Immature natural killer cell (primary cell): ENCODE measurements at places on chromosomes 5 and 9. TPM values are rescaled to one million over a fixed set of nuclear protein-coding genes. Genes with fewer than 3 reads are reported as not detected.
A peak's percentile ranks its signal among the peaks of the same experiment; 100 is the strongest.

The DDX4 gene
- not detected for polyA plus RNA-seq

DNA sequence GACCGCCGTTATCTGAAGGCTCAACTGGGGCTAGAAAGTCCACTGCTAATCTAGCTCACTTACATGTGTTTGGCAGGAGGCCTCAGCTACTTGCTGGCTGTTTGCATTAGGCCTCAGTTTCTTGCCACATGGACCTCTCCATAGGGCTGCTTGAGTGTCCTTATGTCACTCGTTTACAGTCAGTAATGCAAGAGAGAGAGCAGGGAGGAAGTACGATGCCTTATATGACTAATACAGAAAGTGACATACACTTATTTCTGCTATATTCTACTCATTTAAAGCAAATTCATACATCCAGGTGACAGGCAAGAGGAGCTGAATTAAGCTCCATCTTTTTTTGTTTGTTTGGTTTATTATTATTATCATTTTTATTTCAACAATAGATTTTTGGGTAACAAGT lies 179.6 kb downstream of the LURAP1L start:
- H3K4me3 ChIP-seq: no peak overlapping the region
- DNase-seq: no peak
- no peak overlapping the region for H3K27ac ChIP-seq
- no peaks in the 10 kb centered on the region for H3K27me3 ChIP-seq

The FGF18 gene
- not detected for polyA plus RNA-seq

GRCh38 chr9:2595973-2596372 lies 25.6 kb upstream of the VLDLR start:
- no peaks in the 10 kb centered on the region for H3K4me1 ChIP-seq
- H3K36me3 ChIP-seq: peaks cover 4% of the 10 kb centered on the region
- no peak for DNase-seq
- no peak overlapping the region for H3K4me3 ChIP-seq
- peaks cover 4% of the 10 kb centered on the region for H3K27me3 ChIP-seq

- no peak overlapping the region for H3K27ac ChIP-seq
- H3K4me1 ChIP-seq: no peaks in the 10 kb centered on the region
- no peaks in the 10 kb centered on the region for H3K36me3 ChIP-seq
- DNase-seq: no peak
- no peak overlapping the region for H3K4me3 ChIP-seq
- peaks cover 2% of the 10 kb centered on the region for H3K27me3 ChIP-seq
These were observed 261.4 kb upstream of the KLF4 start for GRCh38 chr9:107750741-107751566.

The SPATA31D4 gene
- polyA plus RNA-seq: not detected

The PCBD2 gene
- polyA plus RNA-seq: 2.8 TPM

The EQTN gene
- not detected for polyA plus RNA-seq

The DNAJA1 gene
- polyA plus RNA-seq: 95.2 TPM

- no peaks in the 10 kb centered on the region for H3K36me3 ChIP-seq
- H3K27me3 ChIP-seq: peaks cover 21% of the 10 kb centered on the region
- no peak overlapping the region for H3K27ac ChIP-seq
These were observed 13.5 kb downstream of the BTNL9 start for GRCh38 chr5:181053488-181054121.

DNA sequence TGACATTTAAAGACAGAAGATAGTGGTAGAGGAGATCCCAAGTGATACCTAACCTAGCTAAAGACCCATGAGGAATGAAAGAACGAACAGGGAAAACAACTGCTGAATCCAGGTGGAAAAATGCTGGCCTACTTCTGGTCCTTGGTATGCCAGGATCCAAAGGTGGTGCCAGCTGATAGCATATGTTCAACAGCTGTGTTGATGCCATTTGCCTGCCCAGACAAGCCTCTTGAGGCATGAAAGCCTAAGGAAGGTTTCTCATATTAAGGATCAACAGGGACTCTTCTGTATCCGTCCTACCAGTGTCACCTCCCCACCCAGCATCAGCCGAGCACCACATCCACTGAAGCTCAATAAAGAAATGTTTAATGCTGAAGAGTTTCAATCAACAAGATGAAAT lies 225.7 kb upstream of the DMRT1 start:
- H3K4me3 ChIP-seq: no peak overlapping the region
- H3K27me3 ChIP-seq: no peaks in the 10 kb centered on the region
- no peaks in the 10 kb centered on the region for H3K36me3 ChIP-seq
- peaks cover 11% of the 10 kb centered on the region for H3K4me1 ChIP-seq
- H3K27ac ChIP-seq: no peak overlapping the region

- H3K27ac ChIP-seq: peak overlapping the region; percentile 86
- H3K36me3 ChIP-seq: peaks cover 14% of the 10 kb centered on the region
- peaks cover 29% of the 10 kb centered on the region for H3K4me1 ChIP-seq
- no peaks in the 10 kb centered on the region for H3K27me3 ChIP-seq
- no peak for DNase-seq
These were observed 48.8 kb downstream of the POC5 start for GRCh38 chr5:75668445-75668844.

The C1QTNF2 gene
- not detected for polyA plus RNA-seq

DNA sequence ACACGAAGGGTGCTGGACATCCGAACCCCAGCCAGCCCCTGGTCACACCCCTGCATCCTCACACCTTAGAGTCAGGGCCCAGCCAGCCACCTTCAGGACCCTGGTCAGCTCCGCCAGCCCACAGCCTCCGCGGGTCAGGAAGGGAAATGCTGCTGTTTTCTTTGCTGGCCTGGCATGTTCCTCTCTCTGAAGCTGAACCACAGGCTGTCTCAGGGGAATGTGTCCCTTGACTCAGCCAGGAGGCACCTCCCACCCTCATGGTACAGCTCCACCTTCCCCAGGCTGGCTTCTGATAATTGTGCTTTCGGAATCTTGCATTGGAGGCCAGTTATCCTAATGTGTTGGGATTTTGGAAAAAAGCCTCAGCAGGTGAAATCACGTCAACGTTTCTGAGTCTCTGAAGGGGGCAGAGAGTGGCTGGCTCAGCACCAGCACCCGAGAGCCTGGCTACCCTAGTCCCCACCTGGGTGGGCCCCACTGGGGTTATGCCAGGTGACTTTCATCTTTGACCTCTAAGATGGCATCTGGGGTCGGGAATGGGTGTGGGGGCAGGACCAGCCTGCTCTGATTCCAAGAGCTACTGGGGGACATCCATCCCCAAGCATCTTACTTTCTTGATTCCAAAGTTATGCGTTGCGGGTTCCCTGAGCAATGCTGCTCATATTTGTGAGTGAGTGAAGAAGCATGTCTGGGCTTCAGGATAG lies 9.8 kb upstream of the OLFM1 start:
- no peaks in the 10 kb centered on the region for H3K36me3 ChIP-seq
- H3K27me3 ChIP-seq: peaks cover 11% of the 10 kb centered on the region
- no peak for DNase-seq
- no peak overlapping the region for H3K27ac ChIP-seq

DNA sequence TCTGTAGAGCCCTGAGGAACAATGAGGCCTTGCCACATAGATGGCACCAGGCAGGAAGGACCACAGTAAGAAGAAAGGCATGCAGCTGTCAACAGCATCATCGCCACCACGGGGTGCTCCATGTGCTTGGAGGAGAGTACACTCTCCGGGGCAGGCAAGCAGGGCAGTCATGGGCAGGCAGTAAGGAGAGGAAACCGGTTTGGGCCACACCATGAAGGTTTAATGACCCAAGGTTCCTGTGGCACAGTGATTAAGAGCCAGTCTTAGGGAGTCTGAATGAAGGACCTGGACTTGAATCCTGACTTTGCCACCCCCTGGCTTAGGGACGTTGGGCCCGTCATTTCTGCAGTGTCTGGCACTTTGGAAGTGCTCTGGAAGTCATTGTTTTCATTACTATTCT lies 80.6 kb upstream of the ZBTB43 start:
- no peaks in the 10 kb centered on the region for H3K36me3 ChIP-seq
- peaks cover 40% of the 10 kb centered on the region for H3K4me1 ChIP-seq
- H3K4me3 ChIP-seq: peak overlapping the region; percentile 89
- peaks cover 7% of the 10 kb centered on the region for H3K27me3 ChIP-seq
- DNase-seq: no peak

The CDKN2A gene
- 2.6 TPM for polyA plus RNA-seq

DNA sequence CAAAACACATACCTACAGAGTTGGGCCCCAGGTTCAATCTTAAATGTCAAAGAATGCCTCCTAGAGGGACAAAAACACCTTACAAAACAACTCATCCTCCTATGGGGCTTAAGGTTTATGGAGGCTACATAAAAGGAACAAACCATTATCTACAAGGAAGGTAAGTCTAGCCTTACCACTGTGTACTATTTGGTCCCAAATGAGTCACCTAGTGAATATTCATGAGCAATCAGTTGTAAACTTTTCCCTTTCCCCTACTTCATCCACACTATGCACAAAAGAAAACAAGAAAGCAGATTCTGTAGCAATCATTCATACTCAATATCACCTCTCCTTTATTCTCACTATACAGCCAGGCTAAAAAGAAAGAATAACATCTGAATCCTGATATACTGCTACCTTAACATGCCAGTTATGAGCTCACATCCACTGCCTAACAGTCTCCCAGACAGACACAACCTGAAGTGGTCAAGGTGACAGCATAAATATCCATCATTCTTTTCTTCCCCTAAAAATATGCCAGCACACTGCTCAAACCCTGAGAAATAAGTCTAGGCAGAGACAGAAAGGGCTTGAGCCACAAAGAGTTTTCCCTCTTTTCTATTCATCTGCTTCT lies 6.2 kb downstream of the OXCT1 start:
- no peak overlapping the region for H3K27ac ChIP-seq
- H3K4me3 ChIP-seq: no peak overlapping the region
- no peak for DNase-seq
- H3K27me3 ChIP-seq: no peaks in the 10 kb centered on the region
- peaks cover 22% of the 10 kb centered on the region for H3K4me1 ChIP-seq

DNA sequence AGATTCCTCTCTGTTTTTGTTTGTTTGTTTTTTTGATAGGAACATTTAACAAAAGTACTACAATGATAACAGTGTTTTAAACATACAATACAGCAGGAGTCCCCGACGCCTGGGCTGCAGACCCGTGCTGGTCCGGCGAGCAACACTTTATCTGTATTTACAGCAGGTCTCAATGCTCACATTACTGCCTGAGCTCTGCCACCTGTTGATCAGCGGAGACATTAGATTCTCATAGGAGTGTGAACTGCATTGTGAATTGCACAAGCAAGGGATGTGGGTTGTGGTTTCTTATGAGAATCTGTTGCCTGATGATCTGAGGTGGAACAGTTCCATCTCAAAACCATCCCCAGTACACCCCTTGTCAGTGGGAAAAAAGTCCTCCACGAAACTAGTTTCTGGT lies 1068.5 kb upstream of the CDH10 start:
- no peak overlapping the region for H3K27ac ChIP-seq
- H3K36me3 ChIP-seq: no peaks in the 10 kb centered on the region
- H3K27me3 ChIP-seq: no peaks in the 10 kb centered on the region
- no peaks in the 10 kb centered on the region for H3K4me1 ChIP-seq
- DNase-seq: no peak

DNA sequence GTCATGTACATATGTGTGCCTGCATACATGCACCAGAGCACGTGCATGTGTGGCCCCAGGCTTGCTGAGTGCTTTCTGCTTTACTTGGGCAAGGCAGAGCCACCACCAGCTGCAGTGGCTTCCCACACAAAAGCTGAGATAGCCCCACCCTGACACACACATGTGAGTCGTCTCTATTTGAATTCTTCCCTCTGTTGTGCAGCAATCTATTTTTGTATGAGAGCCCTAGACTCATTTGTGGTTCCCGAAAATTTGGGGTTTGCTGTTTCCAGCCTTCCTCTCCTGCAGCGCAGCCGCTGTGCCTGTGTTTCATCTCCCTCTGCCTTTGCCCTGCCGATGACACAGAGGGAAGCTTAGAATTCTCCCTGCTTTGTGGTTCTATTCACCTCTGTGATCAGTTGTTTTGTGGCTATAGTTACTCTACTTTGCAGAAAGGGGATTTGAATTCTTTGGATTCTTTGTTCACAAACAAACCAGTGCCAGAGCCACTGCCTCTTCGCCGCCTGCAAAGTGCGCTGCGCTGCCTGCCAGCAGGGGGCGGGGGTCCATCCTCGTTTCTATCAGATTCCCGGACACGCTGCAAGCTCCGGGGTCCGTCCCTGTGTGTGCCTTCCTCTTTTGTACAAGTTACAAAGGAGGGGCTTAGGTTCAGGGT lies 95.8 kb upstream of the DAP start:
- DNase-seq: peak; percentile 18
- H3K36me3 ChIP-seq: no peaks in the 10 kb centered on the region
- H3K4me1 ChIP-seq: peaks cover 10% of the 10 kb centered on the region
- no peak overlapping the region for H3K27ac ChIP-seq

The CLTB gene
- polyA plus RNA-seq: 113 TPM

The SGCD gene
- polyA plus RNA-seq: 0.09 TPM

GRCh38 chr9:104984121-104984520 lies 56.2 kb upstream of the ABCA1 start:
- no peak overlapping the region for H3K27ac ChIP-seq
- no peak for DNase-seq
- peaks cover 9% of the 10 kb centered on the region for H3K27me3 ChIP-seq

DNA sequence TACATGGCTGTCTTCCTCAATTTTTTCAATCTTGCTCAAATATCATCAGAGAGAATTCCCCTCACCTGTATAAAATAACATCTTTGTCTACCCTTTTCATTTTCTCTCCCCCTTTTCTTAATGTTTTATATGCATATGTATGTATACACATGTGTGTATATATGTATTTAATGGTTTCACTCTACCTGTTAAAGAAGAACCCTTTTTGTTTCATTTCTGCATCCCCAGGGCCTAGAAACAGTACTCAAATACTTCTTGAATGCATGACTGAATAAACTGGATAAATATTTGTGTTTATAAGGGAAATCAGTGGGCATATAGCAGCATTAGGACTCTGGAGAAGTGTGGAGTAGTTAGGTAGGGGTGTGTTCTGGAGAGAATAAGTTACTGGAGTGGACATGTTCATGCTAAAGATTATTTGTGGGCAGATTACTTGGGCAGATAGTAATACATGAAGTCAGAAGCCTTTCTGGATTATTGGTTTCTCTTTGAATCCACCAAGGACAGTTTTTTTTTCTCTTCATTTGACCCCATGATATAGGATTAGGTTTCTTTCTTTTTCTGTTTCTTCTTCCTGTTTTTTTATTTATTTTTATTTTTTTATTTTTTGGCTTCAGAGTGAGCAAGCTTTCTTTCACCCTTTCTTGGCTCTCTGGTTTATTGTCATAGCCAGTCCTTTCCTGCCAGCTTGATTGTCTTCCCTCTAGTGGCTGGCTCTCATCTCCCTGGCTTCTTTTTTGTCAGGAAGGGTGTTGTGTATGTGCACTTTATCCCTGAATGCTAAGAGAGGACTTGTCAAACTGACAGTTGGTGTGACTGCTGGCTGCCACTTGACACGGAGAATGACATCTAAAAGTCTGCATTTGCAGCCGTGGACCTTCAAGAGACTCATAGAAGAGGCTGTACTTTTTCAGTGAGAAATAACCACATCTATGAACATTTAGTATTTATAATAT lies 89.3 kb downstream of the ZCCHC7 start:
- H3K4me1 ChIP-seq: peaks cover 29% of the 10 kb centered on the region
- H3K4me3 ChIP-seq: no peak overlapping the region
- H3K36me3 ChIP-seq: peaks cover 19% of the 10 kb centered on the region
- DNase-seq: no peak
- H3K27ac ChIP-seq: no peak overlapping the region

GRCh38 chr5:180829726-180830125 lies 27.1 kb upstream of the MGAT1 start:
- H3K36me3 ChIP-seq: peaks cover 15% of the 10 kb centered on the region
- H3K4me3 ChIP-seq: peak overlapping the region; percentile 5
- H3K27ac ChIP-seq: peak overlapping the region; percentile 30
- H3K27me3 ChIP-seq: peaks cover 18% of the 10 kb centered on the region
- DNase-seq: no peak

The LHX2 gene
- polyA plus RNA-seq: not detected
